ENCODE measurements at places on chromosomes 13 and 19. TPM values are rescaled to one million over a fixed set of nuclear protein-coding genes. Genes with fewer than 3 reads are reported as not detected.

SERPINE3 gene
- total RNA-seq = not detected

ACP7 gene
- not detected for total RNA-seq

KLK4 gene
- total RNA-seq = 0.75 TPM

ZNF534 gene
- total RNA-seq = not detected

GFY gene
- not detected for total RNA-seq

MUC16 gene
- total RNA-seq = 0.15 TPM

Measured in activated B cell treated with CpG ODN at 0.5 μM for 24 hours (primary cell).